ENCODE measurements at places on chromosomes 13 and 19.

DNA sequence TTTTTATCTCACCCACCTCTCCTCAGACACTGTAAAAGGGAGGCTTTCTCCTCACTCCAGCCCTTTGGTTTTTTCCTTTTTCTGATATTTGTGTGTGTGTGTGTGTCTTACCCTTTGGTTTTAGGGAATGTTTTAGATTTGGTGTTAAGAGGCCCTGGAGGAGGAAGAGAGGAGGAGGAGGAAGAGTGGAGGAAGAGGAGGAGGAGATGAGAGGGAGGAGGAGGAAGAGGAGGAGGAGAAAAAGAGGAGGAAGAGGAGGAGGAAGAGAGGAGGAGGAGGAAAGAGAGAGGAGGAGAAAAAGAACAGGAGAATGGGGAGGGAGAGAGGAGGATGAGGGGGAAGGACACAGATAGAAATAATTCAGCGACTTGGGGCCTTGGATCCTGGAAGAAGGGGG lies 10.5 kb downstream of the KLHL26 start:
- no peak for DNase-seq

DNA sequence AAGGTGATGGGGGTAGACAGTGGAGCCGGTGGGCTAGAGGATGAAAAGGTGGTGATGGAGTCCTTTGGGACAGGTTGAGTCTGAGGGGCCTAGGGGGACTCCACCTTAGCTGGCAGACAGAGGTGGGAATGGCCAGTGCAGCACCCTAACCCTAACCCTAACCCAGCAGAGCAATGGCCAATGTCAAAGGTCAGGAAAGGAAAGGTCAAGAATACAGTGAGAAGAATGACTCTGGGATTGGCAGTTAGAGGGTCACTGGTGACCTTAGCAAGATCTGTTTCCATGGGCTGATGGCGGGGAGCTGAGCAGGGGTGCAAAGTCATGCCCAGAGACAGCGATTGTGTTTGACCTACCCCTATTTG lies 16.6 kb downstream of the GNA15 start:
- DNase-seq: no peak

DNA sequence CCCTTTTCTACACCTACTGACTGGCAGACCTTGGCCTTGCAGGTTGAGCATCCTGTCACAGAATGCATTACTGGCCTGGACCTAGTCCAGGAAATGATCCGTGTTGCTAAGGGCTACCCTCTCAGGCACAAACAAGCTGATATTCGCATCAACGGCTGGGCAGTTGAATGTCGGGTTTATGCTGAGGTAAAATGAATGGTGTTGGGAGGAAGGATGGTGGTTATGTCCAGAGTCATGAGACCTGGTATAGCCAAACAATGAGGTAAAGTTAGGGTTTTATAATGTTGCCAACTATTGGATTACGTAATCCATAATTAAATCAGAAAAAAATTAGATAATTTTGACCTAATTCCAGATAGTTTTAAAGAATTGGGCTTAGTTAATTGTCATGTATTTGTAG lies 212.5 kb downstream of the PCCA start:
- no peak for DNase-seq

DNA sequence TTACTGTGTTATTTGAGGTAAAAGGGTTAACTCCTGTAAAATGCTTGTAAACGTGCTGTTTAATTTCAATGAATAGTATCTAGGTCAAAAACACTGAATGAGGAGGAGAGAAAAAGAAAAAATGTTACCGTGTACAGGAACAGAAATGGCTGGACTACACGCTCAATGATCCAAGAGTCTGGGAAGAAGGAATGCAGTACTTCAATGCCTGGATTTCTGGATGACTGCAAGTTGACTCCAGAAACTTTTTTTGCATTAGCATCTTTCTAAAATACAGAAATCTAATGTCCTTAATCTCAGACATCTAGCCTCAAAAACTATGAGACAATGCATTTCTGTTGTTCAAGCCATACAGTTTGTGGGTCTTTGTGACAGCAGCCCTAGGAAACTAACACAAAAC lies 17.4 kb upstream of the IPO5 start:
- no peak for DNase-seq

DNA sequence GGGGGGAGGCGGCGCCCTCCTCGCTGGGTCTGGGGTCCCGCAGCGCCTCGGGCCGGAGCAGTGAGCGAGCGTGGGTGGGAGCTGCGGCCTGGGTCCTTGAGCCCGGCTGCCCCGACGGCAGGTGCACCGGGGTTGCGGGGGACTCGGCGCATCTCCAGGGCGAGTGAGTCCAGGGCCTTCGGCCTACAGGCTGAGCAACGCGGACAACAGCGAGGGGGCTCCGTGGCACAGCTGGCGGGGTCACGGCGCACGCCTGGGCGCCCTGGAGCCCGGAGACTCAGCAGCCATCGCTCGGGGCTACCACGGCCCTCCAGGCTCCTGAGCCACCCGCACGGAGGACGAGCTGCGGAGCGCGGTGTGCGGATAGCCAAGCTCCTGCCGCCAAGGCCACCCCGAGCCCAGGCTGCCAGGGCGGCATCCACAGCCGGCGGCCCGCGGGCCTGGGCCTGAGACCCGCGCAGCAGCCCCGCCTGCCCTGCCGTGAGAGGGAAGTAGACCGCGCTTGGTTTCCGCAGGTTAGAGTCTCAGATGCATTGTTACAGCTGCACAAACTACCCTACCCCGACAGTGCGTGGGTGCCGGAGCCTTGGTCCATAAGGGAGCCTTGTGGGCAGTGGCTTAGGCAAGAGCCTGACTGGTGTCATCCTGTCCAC lies 253.9 kb upstream of the SGCG start:
- no peak for DNase-seq

GRCh38 chr13:81760316-81760715 lies 1419.4 kb upstream of the SPRY2 start:
- no peak for DNase-seq

GRCh38 chr19:960020-960419 lies 24.1 kb upstream of the WDR18 start:
- DNase-seq: no peak

- peak; percentile 25 for DNase-seq
These were observed 2.3 kb upstream of the EML2 start for GRCh38 chr19:45641274-45642105.

GRCh38 chr19:4101496-4101770 lies 22.5 kb downstream of the MAP2K2 start:
- DNase-seq: no peak
